Tibial nerve (tissue), 4 donors: ENCODE measurements at places on chromosomes 7 and 10. TPM values are rescaled to one million over a fixed set of nuclear protein-coding genes. Genes with fewer than 3 reads are reported as not detected.

The SPDYE8 gene
- total RNA-seq = not detected

GRCh38 chr7:128129224-128129864, 98.1 kb upstream of the LRRC4 start:
- DNase-seq = no peak

The RNF32 gene
- total RNA-seq = 1.5 TPM

- no peak for DNase-seq
Observed at GRCh38 chr10:3811291-3811870, 26.4 kb upstream of the KLF6 start.

DNA sequence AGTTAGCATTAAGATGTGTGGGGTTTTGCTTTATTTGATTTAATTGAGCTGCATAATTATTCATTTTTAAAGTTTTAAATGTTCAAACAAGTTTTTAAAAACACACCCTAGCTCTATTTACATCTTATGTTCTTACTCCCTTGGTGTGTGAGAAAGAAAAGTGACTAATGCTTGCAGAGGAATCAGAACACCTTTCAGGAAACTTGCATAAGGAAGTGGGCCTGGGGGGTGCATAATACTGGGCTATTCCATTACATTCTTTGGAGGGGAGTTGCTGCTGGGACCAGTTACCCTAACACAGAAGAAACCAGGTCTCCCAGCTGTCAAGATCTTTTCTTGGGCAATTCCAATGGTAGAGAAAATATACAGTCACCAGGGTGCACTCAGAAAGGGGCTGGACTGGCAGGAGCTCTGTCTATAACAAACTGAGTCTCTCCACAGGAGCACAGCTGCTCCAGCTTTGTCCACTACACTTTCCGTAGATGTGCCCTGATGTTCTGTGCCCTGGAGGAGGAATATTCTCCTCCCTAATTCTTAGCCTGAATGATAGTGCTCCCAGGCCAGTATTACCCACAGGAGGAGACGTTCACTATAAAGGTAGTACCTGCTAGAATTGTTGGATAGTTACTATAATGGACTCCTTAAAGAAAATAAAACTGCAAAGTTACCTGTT, 304.2 kb downstream of the CDC14C start:
- DNase-seq = no peak
